Articular chondrocyte of knee joint (primary cell): ENCODE measurements at places on chromosomes 2 and 18. TPM values are rescaled to one million over a fixed set of nuclear protein-coding genes. Genes with fewer than 3 reads are reported as not detected.

GKN2 gene
- total RNA-seq, result not detected in 2 replicates

ANKRD53 gene
- total RNA-seq, result 0.39 and 0.65 TPM in 2 replicates

SERPINB10 gene
- not detected in 2 replicates for total RNA-seq

KHK gene
- total RNA-seq, result 0.26 and 0.65 TPM in 2 replicates

POMC gene
- total RNA-seq, result 0.86 and 1.0 TPM in 2 replicates

CACNB4 gene
- 93.8 and 102 TPM in 2 replicates for total RNA-seq

SMARCAL1 gene
- 17.9 and 19.1 TPM in 2 replicates for total RNA-seq

UGT1A10 gene
- total RNA-seq, result not detected in 2 replicates

LRATD1 gene
- total RNA-seq, result under 0.01 and 0.76 TPM in 2 replicates

TLX2 gene
- total RNA-seq, result 0.11 and 0.13 TPM in 2 replicates

ASXL3 gene
- total RNA-seq, result not detected in 2 replicates

FSHR gene
- total RNA-seq, result 0.11 and 0.39 TPM in 2 replicates

MROH2A gene
- not detected in 2 replicates for total RNA-seq

CAPN14 gene
- total RNA-seq, result 0.11 and 0.13 TPM in 2 replicates

DUSP2 gene
- 1.2 and 2.1 TPM in 2 replicates for total RNA-seq
